ENCODE measurements at places on chromosomes 11 and 22.

DNA sequence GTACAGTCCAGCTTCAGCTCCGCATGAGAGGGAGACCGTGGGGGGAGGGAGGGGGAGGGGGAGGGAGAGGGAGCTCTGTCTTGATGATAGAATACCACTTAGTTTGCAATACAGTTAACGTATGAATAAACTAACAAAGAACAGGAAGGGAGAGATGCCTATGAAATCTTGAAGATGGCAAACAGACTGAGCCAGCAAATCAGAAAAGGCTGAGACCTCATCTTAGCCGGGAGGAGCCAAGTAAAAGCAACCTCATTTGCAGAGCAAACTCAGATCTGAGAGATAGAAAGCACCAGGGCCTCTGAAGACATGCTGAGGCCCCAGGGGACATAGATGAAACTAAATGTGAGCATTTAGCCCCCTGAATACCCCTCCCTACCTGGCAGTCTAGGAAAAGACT, 23.0 kb downstream of the APLP2 start:
- H3K4me1 ChIP-seq, result peaks cover 8% of the 10 kb centered on the region
- H3K27me3 ChIP-seq, result no peaks in the 10 kb centered on the region
- H3K4me3 ChIP-seq, result no peak overlapping the region
- H3K36me3 ChIP-seq, result no peaks in the 10 kb centered on the region
- no peak overlapping the region for H3K27ac ChIP-seq
- DNase-seq, result no peak

- H3K27ac ChIP-seq, result no peak overlapping the region
- DNase-seq, result no peak
- H3K36me3 ChIP-seq, result peaks cover 3% of the 10 kb centered on the region
- no peaks in the 10 kb centered on the region for H3K27me3 ChIP-seq
- peaks cover 18% of the 10 kb centered on the region for H3K4me1 ChIP-seq
Observed at GRCh38 chr11:102582140-102582539, 43.0 kb downstream of the MMP20 start.

GRCh38 chr11:129225190-129225589, 33.1 kb upstream of the ARHGAP32 start:
- no peak for DNase-seq
- no peaks in the 10 kb centered on the region for H3K27me3 ChIP-seq
- no peak overlapping the region for H3K27ac ChIP-seq
- peaks cover 17% of the 10 kb centered on the region for H3K36me3 ChIP-seq
- H3K4me1 ChIP-seq, result no peaks in the 10 kb centered on the region

GRCh38 chr22:21599053-21599893, 30.5 kb downstream of the YDJC start:
- H3K27me3 ChIP-seq, result no peaks in the 10 kb centered on the region
- peaks cover 9% of the 10 kb centered on the region for H3K36me3 ChIP-seq
- H3K4me1 ChIP-seq, result peaks cover 29% of the 10 kb centered on the region
- H3K27ac ChIP-seq, result peak overlapping the region; percentile 85

GRCh38 chr11:125378083-125378482, 118.0 kb downstream of the FEZ1 start:
- peaks cover 39% of the 10 kb centered on the region for H3K27me3 ChIP-seq
- H3K36me3 ChIP-seq, result no peaks in the 10 kb centered on the region
- H3K27ac ChIP-seq, result no peak overlapping the region
- no peak for DNase-seq

DNA sequence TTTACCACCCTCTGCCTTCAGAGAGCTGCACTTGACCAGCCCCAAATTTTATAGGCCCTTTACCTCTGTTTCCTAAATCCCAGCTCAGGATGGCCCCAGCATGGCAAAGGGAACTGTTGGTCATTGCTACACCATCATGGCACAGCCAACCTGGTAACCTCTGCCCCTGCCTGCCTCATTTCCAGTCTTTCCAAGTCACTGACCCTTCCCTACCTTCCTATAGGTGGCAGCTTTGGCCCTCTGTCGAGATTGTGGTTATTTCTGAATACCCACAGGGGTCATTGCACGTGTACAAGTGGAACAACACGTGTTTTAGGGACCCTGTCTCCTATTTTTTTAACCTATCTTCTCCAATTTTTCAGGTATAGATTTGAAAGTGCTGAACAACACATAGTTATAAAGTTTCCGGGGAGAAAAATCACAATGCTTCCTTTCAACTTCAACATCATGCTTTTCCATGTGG, 2.8 kb downstream of the GALNT18 start:
- no peak for DNase-seq
- no peak overlapping the region for H3K27ac ChIP-seq
- H3K4me3 ChIP-seq, result peak overlapping the region; percentile 92
- H3K4me1 ChIP-seq, result peaks cover 23% of the 10 kb centered on the region
- H3K27me3 ChIP-seq, result peaks cover 49% of the 10 kb centered on the region
- no peaks in the 10 kb centered on the region for H3K36me3 ChIP-seq

GRCh38 chr22:43239193-43239780, 52.4 kb upstream of the TTLL12 start:
- H3K36me3 ChIP-seq, result no peaks in the 10 kb centered on the region
- no peaks in the 10 kb centered on the region for H3K4me1 ChIP-seq
- DNase-seq, result no peak
- no peak overlapping the region for H3K4me3 ChIP-seq
- no peak overlapping the region for H3K27ac ChIP-seq

DNA sequence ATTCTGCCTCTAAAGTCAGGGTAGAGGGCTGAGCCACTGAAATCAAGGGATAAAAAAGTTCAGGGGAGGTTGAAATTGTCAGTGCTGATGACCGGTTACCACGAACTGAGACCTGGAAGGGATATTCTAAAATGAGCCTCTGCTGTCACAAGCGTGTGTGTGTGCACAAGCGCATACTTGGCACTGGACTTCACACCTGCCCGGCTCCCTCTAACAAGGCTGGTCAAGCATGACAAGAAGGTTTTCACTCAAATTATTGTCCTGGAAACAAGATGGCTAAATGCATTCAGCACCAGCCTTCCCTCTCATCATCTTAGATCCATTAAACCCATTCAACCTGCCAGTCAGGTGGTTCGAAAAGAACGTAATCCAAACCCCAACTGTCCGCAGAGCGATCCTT, 54.8 kb upstream of the CECR2 start:
- DNase-seq, result no peak
- no peak overlapping the region for H3K27ac ChIP-seq
- no peak overlapping the region for H3K4me3 ChIP-seq
- peaks cover 6% of the 10 kb centered on the region for H3K27me3 ChIP-seq
- no peaks in the 10 kb centered on the region for H3K4me1 ChIP-seq
- H3K36me3 ChIP-seq, result no peaks in the 10 kb centered on the region

- no peak for DNase-seq
- no peak overlapping the region for H3K27ac ChIP-seq
- H3K4me3 ChIP-seq, result peak overlapping the region; percentile 99
Observed at GRCh38 chr11:32893093-32893342, 407 bp downstream of the QSER1 start.

DNA sequence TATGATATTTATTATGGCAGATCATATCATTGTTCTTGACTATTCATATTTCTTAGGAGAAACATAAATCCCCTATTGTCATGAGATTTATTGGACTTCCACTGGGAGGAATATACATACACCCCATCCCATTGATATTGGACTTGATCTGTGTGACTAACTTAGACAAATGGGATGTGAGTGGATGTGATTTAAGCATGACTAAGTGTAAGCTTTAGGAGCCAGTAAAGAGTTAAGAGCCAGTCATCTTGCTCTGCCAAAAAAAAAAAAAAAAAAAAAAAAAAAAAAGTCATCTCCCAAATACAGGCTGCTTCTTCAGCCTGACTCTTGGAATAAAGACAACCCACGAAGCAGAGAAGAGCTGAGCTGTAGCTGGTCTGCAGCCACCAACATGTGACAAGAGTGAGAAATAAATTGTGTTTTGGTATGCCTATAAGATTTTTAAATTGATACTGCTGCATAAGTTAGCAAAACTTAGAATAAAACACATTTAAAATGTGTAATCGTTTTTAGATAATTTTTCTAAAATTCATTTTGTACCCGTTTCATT, 595.0 kb upstream of the LRRC4C start:
- DNase-seq, result no peak
- H3K36me3 ChIP-seq, result no peaks in the 10 kb centered on the region
- H3K4me3 ChIP-seq, result no peak overlapping the region
- H3K4me1 ChIP-seq, result no peaks in the 10 kb centered on the region

- H3K27me3 ChIP-seq, result no peaks in the 10 kb centered on the region
- no peak overlapping the region for H3K27ac ChIP-seq
- no peak overlapping the region for H3K4me3 ChIP-seq
- no peaks in the 10 kb centered on the region for H3K4me1 ChIP-seq
Observed at GRCh38 chr22:33271390-33272161, 213.4 kb upstream of the SYN3 start.

GRCh38 chr22:23225724-23226496, 45.6 kb downstream of the BCR start:
- peak overlapping the region; percentile 61 for H3K4me3 ChIP-seq
- H3K36me3 ChIP-seq, result peaks cover 19% of the 10 kb centered on the region
- H3K4me1 ChIP-seq, result peaks cover 64% of the 10 kb centered on the region
- DNase-seq, result no peak
- H3K27ac ChIP-seq, result peak overlapping the region; percentile 96
- H3K27me3 ChIP-seq, result no peaks in the 10 kb centered on the region

GRCh38 chr22:41532908-41533825, 11.1 kb downstream of the POLR3H start:
- H3K4me1 ChIP-seq, result no peaks in the 10 kb centered on the region
- H3K4me3 ChIP-seq, result no peak overlapping the region
- H3K27ac ChIP-seq, result peak overlapping the region; percentile 72
- no peaks in the 10 kb centered on the region for H3K27me3 ChIP-seq
- peak; percentile 77 for DNase-seq
- H3K36me3 ChIP-seq, result peaks cover 11% of the 10 kb centered on the region

- H3K4me1 ChIP-seq, result peaks cover 15% of the 10 kb centered on the region
- DNase-seq, result no peak
- no peak overlapping the region for H3K4me3 ChIP-seq
- peak overlapping the region; percentile 11 for H3K27ac ChIP-seq
- no peaks in the 10 kb centered on the region for H3K36me3 ChIP-seq
Observed at GRCh38 chr11:110362971-110363509, 66.6 kb upstream of the RDX start.

DNA sequence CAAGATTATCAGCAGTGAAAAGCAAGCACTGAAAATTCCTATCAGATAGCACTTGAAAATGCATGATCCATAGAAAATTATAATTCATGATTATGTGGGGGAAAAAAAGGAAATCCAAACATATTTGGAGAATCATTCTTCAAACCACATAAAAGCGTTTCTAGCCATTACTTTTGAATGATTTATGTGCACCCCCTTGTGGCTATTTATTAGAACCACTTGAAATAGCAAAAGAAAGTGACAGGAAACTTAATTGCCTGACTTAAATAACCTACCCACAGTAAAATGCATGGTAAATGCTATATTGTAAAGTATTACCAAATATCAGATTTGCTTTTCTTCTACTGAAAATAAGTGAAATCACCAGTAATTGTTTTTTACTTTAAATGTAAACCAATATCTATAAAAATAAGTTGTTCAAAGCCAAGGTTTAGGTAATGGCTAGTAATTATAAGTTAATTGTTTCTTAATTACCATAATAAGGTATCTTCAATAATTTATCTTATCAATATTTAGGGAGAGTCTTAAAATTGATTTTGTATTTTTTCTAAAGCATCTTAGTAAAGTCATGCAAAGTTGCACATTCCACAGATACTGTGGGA, 168.5 kb downstream of the ARHGAP42 start:
- no peak for DNase-seq
- no peaks in the 10 kb centered on the region for H3K4me1 ChIP-seq
- H3K36me3 ChIP-seq, result no peaks in the 10 kb centered on the region
- no peak overlapping the region for H3K4me3 ChIP-seq
- H3K27ac ChIP-seq, result no peak overlapping the region

GRCh38 chr11:36581536-36581935, 12.8 kb upstream of the IFTAP start:
- H3K4me3 ChIP-seq, result no peak overlapping the region
- no peaks in the 10 kb centered on the region for H3K4me1 ChIP-seq
- peaks cover 7% of the 10 kb centered on the region for H3K27me3 ChIP-seq
- H3K27ac ChIP-seq, result no peak overlapping the region

DNA sequence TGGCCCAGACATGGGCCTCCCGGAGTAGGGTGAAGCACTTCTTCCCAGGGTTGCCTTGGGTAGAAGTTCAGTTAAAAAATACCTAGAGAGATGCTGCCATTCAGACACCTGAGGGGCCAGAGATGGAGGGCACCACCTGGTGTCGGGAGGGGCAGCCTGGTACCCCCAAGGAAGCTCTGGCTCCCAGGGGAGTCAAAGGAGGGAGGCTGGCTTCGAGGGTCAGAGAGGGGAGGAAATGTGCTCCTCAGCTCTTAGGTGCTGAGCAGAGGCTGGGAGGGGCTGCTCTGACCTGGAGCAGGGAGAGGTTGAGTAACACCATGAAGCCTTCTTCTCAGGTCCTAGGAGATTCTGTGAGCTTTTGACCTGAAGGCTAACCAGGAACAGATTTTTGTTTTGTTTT, 1.1 kb downstream of the USP35 start:
- DNase-seq, result no peak
- peaks cover 74% of the 10 kb centered on the region for H3K4me1 ChIP-seq
- H3K36me3 ChIP-seq, result peaks cover 8% of the 10 kb centered on the region
- H3K27me3 ChIP-seq, result no peaks in the 10 kb centered on the region
- peak overlapping the region; percentile 64 for H3K27ac ChIP-seq

GRCh38 chr11:37108436-37109285, 510.6 kb upstream of the RAG2 start:
- H3K36me3 ChIP-seq, result no peaks in the 10 kb centered on the region
- no peaks in the 10 kb centered on the region for H3K27me3 ChIP-seq
- H3K4me3 ChIP-seq, result no peak overlapping the region
- DNase-seq, result no peak

- H3K27ac ChIP-seq, result no peak overlapping the region
- DNase-seq, result no peak
- no peaks in the 10 kb centered on the region for H3K4me1 ChIP-seq
- H3K27me3 ChIP-seq, result peaks cover 48% of the 10 kb centered on the region
- no peaks in the 10 kb centered on the region for H3K36me3 ChIP-seq
Observed at GRCh38 chr11:102994105-102994504, 38.6 kb upstream of the MMP13 start.

- H3K36me3 ChIP-seq, result peaks cover 5% of the 10 kb centered on the region
- no peak for DNase-seq
- no peak overlapping the region for H3K27ac ChIP-seq
Observed at GRCh38 chr11:78341841-78342240, 75.8 kb downstream of the GAB2 start.

Measured in activated T-cell treated with anti-CD3 and anti-CD28 coated beads, Interleukin-2, amount 50 U/mL, for 72 hours (primary cell).